ENCODE measurements at places on chromosomes 11 and 22.
A peak's percentile ranks its signal among the peaks of the same experiment; 100 is the strongest.

GRCh38 chr11:20035701-20036601 is 124.3 kb downstream of the DBX1 start:
- no peak for DNase-seq

DNA sequence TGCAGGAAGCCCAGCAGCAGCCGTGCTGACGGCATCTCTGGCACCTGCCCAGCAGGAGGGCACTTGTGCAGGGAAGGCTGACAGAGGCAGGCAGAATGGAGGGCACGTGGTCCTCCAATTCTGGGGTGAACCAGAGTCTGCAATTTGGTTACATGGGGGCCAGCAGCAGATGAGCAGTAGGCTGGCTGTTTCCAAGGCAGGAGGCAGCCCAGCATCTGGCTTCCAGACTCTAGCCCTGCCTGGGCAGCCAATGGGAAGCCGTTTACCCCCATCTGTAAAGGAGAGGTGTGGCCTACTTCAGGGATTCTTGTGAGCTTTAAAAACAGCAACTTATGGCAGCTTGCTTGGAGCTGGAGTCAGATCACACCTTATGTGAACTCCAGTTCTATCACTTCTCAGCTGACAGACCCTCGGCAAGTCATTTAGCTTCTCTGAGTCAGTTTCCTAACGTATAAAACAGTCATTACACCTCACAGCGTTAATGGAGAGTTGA is 27.9 kb upstream of the RASL10A start:
- DNase-seq: no peak

DNA sequence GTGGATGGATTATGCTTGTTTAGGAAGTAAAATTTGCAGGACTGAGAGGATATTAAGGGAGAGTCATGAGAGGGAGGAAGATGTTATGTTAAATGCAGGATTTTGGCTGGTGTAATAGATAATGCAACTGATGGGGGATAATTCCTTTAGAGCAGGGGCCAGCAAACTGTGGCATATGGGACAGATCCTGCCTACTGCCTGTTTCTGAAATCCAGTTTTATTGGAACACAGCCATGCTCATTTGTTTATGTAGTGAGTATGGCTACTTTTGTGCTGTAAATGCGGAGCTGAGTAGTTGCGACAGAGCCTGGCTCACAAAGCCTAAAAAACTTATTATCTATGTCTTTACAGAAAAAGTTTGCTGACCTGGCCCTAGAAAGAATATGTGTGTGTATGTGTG is 66.6 kb upstream of the MPPED2 start:
- no peak for DNase-seq

DNA sequence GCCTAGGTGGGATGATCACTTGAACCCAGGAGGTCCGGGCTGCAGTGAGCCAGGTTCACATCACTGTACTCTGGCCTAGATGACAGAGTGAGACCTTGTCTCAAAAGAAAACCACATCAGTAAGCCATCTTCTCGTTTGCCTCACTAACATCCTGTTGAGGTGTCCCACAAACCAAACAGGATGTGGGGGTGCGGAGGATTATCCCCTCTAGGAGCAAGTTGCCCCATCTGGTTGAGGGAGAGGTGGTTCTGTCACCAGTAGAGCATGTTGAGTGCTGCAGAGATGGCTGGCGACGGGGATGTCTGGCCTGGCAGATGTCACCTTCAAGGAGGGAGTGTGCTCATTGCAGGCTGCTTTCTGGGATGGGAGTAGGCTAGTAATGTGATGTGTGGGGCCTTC is 72.4 kb downstream of the ZNRF3 start:
- DNase-seq: peak; percentile 92

GRCh38 chr11:118091690-118092089 is 4.9 kb upstream of the SMIM35 start:
- no peak for DNase-seq

- DNase-seq: no peak
Measured at GRCh38 chr11:76792505-76793264, 9.5 kb downstream of the TSKU start.

- peak; percentile 18 for DNase-seq
Measured at GRCh38 chr22:40679249-40679963, at the start of gene MCHR1. TSS of gene MCHR1 (plus strand) at chr22:40679484. CDS start at chr22:40679653, 169 bp downstream.

DNA sequence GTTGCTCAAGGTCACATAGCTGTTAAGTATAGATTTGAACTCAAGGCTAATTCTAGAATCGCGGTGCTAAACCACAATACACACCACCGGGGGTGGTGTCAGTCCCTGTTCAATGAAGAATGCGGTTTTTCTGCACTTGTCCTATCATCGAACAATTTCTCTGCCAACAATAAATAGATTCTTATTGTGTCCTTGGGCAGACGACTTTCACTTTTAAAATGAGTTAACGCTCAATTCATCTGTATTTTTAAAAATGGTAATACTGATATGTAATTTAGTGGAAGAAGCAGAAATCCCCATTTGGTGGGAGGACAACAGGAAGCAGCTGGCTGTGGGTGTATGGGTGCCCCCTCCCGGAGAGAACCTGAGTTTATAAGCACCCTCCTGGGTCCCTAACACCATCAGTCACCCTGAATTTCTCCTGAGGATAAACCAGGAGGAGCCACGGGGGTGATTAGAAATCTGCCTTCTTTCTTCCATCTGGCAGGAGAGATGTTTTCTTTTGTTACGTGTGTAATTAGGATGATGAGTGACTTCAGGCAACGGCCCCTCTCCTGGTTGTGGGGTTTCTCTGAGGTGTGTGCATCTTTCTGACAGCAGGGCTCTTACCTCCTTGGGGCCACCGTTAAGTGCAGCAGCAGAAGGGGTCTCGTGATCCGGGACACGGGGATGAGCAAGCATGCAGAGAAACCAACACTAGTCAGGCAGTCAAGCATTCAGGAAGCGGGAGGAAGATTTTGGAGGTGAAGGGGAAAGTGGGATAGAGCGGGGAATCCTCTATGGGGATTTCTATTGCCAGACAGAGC is 87.7 kb downstream of the GRAMD1B start:
- DNase-seq: peak; percentile 17

DNA sequence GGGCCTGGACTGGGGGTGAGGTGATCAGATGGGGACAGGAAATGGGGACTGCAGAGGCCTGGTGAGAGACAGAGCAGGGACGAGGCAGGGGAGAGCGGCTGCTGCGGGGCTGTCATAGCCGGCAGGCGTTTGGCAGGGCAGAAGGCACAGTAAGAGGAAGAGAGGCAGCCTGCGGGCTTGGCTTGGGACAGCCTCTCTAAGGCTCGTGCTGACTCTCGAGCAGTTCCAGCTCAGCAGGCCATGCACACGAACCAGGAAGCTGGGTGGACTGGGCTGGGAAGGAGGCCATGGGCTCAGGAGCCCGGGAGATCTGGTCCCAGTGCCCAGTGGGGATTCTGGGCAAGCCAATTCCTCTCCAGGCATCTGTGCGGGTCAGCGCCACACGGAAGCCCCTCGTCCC is 19.6 kb upstream of the EIF3D start:
- DNase-seq: no peak

DNA sequence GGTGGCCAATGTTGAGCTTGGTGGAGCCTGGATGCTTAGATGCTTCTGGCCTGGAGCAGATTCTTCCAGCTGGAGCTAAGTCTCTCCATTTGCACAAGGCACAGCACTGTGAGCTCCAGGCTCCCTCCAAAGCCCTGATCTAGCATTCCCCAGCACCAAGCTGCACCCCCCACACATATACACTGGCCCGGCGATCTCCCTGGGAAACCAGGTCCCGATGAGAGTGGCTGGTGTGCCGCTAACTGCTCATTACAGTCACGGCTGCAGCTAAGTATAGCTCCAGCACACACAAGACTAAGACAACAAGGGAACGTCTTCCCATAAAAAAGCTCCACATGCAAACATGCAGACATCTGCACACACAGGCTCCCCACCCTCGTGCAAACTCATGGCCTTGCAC is 17.6 kb downstream of the KCNC1 start:
- DNase-seq: no peak

DNA sequence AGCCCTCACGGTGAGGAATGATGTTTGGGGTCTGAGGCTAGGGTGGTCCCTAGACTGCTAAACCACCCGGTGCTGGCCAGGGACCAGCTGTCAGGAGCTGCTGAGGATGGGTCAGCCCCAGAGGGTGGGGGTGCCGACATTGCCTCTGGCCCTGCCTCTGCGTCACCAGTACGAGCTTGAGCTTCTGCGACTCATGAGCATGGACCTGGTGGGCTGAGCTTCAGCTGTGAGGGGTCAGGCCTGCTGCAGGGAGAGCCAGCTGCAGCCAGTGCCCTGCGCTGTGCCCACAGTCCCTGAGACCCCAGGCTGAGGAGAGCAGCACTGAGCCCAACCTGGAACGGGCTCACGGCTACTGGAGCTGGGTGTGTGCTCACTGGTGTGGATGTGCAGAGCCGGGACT is 7.0 kb downstream of the DERL3 start:
- DNase-seq: no peak

- peak; percentile 62 for DNase-seq
Measured at GRCh38 chr11:67468456-67468758, 644 bp downstream of the TMEM134 start.

DNA sequence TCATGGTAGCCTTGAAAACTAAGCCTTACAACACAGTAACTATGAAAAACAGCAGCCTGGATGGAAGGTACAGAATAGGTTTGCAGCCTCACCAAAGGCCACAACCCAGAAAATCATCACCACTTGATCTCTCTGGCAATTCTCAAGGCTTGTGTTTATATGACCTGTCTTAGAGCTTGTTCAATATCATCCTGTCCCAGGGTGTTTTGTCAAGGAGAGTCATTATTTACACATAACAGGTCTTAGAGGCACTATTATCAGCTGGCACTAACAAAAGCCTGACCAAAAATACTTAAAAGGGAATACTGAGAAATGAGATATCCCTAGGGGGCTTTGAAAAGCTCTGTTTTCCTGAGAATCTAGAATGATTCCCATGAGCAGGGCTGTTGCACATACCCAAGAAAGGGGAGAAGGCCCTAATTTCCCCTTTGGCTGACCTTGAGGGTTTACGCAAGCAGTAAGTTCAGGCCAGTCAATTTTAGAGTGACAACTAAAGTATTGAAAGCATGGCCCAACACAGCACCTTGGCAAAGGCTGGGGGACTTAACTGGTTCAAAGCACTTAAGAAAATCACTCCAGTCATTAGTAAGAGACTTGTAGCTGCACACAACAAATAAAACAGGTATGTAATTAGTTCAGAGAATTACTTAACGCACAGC is 7.9 kb downstream of the SC5D start:
- no peak for DNase-seq

All from activated CD4-positive, alpha-beta T cell treated with anti-CD3 and anti-CD28 coated beads for 36 hours (primary cell).